BJ (cell line): ENCODE measurements at places on chromosomes 16 and 17.
A peak's percentile ranks its signal among the peaks of the same experiment; 100 is the strongest.

GRCh38 chr17:44898768-44899073 is 524 bp downstream of the EFTUD2 start:
- no peak for DNase-seq

DNA sequence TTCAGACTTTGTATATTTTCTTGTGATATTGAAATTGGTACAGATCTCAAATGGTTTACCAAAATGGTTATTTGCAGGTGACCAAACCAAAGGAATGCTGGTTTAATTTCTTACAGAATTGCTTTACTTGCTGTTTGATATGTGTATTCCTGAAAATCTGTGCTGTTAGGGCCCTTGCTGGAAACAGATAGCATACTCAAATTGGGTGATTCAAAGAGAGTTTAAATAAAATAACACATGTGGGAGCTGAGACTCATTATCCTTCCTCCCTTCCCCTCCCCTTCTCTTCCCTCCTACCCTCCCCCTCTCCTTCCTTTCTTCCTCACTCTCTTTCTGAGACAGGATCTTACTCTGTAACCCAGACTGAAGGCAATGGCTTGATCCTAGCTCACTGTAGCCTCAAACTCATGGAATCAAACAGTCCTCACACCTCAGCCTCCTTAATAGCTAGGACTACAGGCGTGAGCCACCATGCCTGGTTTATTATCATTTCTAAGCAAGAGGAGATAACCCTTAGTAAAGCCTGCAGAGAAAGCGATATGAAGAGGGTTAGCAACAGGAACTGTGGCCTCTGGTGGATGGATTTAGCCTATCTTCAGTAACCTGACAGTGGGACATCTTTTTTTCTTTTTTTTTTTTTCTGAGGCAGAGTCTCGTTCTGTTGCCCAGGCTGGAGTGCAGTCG is 141.9 kb downstream of the BCAS3 start:
- no peak for DNase-seq

- DNase-seq: no peak
These were observed 2.4 kb downstream of the OSGIN1 start for GRCh38 chr16:83955218-83956130.

DNA sequence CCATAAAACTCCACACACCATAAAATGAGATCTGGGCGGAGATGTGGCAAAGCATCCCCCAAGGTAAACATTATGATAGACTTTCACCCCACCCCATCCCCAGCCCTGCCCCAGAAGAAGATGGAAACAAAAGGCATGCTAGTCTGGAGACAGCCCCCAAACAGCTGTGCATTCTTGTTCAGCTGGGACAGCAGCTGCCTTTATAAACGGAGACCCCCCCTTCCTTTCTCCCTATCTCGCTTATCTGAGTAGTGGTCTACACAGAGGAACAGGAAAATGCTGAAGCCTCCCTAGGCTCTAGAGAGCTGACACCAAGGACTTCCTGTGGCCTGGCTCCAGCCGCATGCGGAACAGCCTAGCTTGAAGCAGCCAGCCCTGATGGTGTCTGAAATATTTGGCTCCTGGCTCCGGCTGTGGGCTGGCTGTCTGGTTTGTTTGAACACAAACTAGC is 190.3 kb upstream of the ANKFN1 start:
- no peak for DNase-seq

- no peak for DNase-seq
These were observed 90.6 kb upstream of the CLEC18A start for GRCh38 chr16:69860233-69861231.

DNA sequence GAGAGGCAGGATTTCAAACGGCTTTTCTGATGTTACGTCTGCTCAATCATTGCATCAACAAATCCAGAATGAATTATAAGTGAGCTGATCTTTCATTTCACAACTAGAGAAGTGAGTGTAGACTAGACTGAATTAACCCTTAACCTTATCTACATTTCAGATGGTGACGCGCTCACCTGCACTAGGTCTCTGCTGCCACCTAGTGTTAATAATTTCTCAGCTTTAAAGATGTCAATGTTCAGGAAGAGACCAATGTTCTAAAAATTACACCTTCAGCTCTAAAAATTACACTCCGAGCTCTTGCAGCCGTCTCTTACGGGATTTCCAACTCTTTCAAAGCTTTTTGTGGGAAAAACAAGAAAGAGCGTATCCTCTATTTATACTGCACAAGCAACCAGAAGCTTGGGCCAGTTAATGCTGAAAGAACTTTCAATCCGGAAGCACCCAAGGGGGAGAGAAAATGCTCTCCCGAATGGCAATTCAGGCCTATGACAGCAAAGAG is 88.2 kb upstream of the FA2H start:
- DNase-seq: no peak

- no peak for DNase-seq
These were observed 15.4 kb downstream of the SRL start for GRCh38 chr16:4226251-4227039.

DNA sequence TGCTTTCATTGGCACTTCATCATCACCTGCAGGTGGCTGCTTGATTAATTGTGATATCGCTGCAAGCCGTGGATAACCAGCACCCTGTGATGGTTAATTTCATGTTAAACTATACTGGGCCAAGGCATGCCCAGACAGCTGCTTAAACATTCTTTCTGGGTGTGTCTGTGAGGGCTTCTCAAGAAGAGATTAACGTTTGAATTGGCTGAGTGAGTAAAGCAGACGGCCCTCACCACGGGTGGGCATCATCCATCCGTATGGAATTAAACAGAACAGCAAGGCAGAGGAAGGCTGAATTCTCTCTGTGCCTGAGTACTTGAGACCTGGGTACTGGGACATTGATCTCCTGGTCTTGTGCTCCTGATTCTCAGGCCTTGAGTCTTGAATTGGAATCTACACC is 7.1 kb upstream of the ZNF213 start:
- no peak for DNase-seq

- DNase-seq: no peak
These were observed 169.4 kb downstream of the IRX5 start for GRCh38 chr16:55100100-55100499.

DNA sequence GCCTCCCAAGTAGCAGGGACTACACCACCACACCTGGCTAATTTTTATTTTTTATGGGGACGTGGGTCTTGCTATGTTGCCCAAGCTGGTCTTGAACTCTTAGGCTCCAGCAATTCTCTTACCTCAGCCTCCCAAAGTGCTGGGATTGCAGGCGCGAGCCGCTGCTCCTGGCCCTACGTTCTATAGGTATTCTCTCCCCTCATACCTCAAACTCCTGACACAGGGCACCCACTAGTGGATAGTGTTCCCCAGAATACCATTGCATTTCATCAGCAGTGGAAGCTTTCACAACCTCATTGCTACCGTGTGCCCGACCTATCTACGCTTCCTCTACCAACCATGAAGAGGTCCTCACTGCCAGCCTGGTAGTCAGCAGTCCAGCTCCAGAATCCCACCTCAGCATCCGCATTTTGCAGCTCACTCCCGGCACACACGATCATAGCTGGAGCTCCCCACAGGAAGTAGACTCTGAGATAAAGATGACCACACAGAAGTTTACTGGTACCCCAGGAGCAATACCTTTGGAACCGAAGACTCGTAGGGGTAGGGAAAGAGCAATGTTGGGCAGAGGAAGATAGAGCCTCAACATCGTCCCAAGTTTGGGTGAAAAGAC is 9.3 kb downstream of the CTRB2 start:
- no peak for DNase-seq

DNA sequence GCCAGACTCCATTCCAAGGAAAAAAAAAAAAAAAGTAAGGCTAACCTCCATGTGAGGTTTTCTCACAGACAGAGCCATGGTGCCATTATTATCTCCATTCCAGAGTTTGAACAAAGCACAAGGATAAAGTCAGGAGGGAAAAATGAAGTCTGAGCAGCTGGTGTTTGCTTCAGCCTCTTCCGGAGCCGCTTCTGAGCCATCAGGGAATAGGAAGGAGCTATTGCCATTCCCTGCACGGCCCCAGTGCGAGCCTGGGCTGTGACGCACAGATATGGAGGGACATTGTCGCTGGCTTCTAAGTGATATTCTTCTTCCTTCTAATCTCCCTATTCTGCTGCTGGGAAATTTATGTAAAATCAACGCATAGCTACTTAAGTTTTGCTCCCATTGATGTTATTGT is 69.5 kb upstream of the PIRT start:
- DNase-seq: no peak

- DNase-seq: peak; percentile 98
These were observed 14.0 kb downstream of the CCR7 start for GRCh38 chr17:40551091-40551878.

DNA sequence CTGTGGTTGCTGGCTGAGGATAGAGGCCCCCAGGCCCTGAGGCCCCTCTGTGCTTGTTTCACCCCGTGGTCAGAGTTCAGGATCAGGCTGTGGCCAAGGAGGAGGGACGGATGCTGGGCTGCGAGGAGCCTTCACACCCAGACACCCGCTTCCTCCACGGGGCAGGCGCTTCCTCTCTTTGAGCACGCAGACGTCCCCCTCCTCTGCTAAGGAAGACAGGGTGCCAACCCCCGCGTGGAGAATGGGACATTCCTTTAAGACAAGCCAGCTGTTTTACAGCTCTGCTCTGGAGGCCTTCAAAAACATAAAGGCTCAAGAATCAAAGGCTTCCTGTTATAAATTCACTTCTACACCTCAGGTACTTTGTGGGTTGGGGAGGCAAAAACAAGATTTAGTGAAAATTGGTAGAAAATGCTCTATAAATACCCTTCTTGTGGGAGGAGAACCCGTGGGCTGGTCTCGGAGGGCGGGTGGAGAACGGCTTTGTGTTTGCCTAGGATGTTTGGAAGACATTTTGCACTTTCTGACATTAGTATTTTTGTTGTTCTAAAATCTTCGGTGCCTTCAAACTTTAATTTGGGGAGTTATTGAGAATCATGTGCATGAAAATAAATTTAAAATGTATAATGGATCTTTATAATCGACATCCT is 60.8 kb upstream of the FOXF1 start:
- no peak for DNase-seq
